ENCODE measurements at places on chromosomes 3 and 15.

- no peak for DNase-seq
These were observed 18.2 kb upstream of the ZNF639 start for GRCh38 chr3:179304605-179305004.

DNA sequence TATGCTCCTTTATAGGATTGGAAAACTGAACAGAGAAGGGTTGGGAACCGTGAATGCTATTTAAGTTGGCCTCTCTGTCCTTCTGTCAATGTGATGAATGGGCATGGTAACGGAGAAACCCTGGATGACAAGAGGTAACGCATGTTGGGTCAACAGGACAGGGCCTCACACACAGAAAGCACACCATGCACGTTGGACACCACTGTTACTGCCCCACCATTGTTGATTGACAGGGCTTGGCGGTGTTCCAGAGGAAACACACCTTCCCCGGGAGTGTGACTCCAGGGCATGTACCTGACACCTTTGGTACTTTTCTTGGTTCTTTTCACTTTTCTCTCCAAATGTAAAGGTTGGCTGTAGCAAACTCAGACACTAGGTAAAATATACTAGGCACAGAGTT lies 548.5 kb downstream of the OCA2 start:
- DNase-seq = no peak

- DNase-seq = peak; percentile 89
These were observed 329.8 kb upstream of the RASGRP1 start for GRCh38 chr15:38894243-38894948.

DNA sequence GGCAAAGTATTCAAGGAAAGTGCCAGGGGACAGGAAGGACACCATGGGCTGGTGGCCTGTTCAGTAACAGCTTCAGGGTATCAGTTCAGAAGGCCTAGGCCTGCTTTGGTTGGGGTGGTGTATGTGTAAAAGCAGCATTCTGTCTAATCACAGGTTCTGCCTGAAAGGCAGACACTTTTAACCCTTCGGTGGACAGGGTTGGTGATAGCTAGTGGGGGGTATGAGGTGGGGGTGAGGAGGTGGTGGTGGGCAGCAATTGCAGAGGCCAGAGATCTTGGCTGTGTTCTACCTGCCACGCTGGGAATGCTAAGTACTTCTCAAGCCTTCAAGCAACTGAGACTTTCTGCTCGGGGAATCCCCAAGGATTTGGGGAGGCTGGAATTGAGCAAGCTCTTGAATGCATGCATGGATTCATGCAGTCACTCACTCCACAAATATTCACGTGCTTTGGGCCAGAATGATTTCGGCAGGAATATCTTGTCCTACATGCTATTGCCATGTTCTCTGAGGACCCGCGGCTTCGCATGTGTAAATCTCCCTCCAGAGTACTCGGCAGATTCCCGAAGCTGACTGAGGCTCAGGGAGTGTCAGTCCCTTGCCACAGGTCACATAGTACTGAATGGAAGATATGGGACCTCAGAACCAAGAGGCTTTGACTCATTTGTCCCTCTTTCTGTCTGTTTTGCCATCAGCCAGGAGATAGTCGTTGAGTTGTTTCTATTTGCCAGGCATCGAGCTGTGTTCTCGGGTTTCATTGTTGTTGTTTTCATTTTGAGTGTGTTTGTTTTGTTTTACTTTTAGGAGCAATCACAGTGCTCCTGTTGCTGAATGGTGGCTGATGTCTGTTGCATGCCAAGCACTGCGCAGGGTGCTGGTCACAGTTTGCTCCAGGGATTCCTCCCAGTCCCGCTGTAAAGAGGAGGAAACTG lies 65.5 kb downstream of the SMAD3 start:
- DNase-seq = peak; percentile 68

All from foreskin fibroblast (primary cell).